ENCODE measurements at places on chromosomes 1 and 21.

DNA sequence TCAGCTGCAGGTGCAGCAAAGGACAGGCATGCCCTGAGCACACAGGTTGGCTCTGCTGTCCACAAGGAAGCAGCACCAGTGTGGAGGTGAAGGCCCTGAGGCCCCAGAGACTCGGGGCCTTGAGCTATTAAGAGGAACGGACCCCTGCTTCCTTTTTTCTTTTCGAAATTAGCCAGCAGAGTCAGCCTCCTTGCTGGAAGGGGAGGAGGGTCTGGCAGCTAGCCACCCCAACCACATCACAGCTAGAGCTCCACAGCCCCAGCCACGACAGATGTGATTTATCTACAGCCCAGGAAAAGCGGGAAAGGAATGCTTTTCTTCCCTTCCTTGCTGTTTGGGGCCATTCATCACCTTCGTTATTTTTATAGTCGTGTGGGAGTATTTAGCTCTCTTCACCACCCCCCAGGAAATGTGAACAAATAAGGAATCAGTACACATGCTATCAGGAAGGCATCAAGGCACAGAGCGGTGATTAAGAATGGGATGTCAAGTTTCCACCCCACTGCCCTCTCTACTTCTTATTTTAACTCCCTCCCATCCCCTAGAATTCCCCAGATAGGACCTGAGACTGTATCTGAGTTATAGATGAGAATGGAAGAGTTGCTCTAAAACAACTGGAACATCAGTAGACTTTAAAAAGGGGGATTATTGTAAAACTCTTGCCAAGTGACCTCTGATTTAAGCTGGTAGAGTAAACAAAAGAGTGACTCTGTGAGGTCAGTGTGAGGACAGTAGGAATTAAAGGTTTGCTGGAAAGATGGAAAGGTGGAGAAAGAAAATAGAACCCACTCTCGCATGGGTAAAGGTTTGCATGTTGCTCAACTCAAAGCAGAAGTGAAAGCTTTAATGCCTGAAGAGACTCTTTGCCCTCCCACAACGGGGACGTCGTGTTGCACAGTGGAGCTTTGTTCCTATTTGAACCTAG lies 224.7 kb upstream of the GJB5 start:
- no peak for DNase-seq

DNA sequence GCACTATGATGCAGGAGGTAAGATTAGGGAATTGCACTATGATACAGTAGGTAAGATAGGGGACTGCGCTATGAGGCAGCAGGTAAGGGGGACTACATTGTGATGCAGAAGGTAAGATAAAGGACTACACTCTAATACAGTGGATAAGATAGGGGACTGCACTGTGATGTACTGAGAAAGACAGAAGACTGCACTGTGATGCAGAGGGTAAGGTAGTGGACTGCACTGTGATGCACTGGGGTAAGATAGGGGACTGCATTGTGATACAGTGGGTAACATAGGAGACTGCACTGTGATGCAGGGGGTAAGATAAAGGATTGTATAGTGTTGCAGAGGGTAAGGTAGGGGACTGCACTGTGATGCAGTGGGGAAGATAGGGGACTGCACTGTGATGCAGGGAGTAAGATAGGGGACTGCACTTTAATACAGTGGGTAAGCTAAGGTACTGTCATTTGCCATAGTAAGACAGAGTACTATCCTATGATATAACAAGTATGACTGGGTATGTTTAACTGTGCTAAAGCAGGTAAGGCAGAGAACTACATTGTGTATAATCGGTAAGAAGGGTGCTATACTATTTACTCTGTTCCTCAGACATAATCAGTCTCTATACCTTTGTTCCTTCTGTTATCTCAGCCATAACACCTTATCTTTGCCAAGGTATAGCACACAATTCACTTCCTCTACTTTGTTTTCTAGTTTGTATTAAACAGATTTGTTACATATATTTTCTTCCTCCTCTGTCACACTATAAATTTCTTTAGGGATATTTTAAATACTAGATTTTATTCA lies 208.5 kb downstream of the BARHL2 start:
- no peak for DNase-seq

DNA sequence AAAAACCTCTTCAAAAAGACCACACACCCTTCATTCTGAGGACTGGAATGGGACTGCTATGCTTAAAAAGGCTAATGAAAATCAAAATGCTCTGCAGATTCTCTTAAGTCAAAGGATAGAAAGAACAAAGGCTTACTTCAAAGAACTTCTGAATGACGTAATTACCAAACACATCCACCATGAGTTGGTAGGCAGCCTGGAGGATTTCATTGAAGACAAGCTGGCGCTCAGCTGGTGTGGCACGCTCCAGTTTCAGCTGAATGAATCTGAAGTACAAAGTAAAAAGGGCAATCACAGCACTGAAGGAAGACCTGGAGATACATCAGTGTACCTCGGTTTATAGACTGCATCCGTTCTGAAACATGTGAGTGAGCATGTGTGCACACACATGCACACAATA lies 43.5 kb upstream of the SDC3 start:
- no peak for DNase-seq

DNA sequence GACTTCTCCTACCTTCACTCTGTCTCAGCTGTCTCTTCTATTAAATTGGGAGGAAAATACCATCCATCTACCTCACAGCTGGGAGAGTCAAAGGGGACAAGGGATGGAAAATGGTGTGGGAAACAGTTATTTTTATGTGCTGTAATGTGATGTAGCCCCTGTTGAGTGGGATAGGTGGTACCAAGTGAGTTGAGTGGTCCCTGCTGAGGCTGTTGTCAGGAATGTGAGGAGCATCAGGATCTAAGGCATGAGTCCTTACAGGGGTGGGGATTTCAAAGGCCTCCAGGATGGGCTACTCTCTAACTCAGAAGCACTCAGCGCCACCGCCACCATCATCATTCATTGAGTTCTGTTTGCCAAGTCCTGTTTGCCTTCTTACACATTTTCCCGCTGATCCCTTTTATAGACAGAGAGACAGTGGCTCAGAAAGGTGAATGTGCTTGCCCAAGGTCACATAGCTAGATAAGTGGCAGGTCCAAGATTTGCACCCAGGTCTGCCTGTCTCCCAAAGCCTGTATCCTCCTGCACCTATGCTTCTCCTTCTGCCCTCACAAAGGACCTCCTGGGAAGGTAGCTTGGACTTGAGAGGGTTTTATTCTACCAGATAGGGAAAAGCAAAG lies 4.6 kb upstream of the ID3 start:
- DNase-seq, result no peak
